ENCODE measurements at places on chromosomes 7 and 10. TPM values are rescaled to one million over a fixed set of nuclear protein-coding genes. Genes with fewer than 3 reads are reported as not detected.

DNA sequence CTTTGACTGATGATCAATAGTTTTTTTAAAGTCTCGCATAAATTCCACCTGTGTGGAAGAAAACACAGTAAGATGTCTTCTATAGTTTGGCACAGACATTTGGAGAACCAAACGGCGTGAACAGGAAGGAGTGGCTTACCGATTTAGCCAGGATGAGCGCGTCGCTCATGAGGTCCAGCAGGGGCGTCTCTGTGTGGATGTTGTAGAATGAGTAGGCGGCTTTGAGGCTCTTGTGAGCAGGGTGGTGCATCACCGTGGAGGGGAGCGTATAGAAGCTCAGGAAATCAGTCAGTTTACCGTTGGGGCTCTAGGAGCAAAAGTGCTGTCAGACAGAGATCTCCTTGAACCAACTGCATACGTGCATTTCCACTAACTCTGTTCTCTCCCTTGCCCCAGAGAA, 15.5 kb downstream of the RPP38 start:
- no peak for DNase-seq

The FFAR4 gene
- 0.80 TPM for total RNA-seq

The KIFBP gene
- 20.7 TPM for total RNA-seq

DNA sequence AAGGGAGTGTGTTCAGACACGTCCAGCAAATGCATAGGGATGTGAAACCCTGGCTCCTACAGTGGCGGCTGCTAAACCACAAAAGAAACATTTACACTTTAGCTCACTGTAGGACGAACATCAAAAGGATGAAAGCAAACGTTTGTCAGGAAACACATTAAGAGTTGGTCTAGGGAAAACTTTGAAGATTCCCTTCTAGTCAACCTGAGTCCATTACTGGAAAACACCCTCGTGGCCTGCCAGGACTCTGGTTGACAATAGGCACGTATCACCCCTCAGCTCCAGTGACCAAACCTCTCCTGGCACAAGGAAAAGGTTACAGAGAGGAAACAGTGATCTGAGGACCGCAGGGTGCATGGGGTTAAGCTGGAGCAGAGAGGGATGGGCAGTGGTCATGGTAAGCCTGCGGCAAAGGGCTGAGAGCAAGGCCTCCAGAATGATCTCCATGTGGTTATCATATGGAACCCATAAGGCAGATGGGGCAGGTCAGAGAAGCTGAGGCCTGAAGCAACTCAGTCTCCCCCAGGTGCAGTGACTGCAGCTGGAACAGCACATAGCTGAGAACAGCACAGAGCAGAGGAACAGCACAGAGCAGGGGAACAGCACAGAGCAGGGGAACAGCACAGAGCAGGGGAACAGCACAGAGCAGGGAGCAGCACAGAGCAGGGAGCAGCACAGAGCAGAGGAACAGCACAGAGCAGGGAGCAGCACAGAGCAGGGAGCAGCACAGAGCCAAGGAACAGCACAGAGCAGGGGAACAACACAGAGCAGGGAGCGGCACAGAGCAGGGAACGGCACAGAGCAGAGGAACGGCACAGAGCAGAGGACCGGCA, 49.9 kb downstream of the CHST15 start:
- peak; percentile 80 for DNase-seq

GRCh38 chr10:59098387-59098786, 78.1 kb upstream of the PHYHIPL start:
- DNase-seq: no peak

The TMEM225B gene
- not detected for total RNA-seq

DNA sequence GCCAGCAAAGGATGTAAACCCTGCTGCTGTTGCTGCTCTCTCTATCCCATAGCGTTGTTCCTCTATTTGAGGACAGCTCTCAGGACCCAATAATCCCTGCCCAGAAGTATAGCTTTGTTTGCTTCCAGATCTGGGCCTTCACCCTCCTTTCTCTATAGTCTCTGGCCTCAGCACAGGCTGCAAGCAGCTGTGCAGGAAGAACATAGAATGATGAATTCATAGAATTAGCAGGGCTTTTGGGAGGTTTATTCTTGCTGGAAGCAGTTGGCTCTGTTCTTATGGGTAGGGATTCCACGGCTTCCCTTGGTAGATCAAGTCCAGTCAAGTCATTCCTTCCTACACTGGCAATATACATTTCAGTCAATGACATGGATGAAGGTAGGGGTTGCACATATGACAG, 354.7 kb downstream of the HPSE2 start:
- DNase-seq: no peak

DNA sequence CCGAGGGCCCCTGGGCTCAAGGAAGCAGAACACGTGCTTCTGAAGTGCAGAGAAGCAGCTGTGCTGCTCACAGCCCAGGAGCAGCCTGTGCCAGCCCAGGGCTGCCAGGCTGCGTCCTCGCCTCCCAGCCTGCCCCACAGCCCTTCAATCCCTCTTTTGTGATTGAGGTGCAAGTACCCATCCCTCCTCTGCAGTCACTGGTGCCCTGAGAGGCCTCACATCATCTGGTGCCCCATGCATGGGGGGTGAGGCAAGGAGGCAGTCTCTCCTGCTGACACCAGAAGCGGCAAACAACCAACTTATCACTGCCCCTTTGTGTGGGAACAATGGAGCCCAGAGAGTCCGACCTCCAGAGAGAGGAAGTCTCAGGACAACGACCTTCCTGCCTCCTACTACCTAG, 49.8 kb upstream of the FGFR2 start:
- DNase-seq: no peak

DNA sequence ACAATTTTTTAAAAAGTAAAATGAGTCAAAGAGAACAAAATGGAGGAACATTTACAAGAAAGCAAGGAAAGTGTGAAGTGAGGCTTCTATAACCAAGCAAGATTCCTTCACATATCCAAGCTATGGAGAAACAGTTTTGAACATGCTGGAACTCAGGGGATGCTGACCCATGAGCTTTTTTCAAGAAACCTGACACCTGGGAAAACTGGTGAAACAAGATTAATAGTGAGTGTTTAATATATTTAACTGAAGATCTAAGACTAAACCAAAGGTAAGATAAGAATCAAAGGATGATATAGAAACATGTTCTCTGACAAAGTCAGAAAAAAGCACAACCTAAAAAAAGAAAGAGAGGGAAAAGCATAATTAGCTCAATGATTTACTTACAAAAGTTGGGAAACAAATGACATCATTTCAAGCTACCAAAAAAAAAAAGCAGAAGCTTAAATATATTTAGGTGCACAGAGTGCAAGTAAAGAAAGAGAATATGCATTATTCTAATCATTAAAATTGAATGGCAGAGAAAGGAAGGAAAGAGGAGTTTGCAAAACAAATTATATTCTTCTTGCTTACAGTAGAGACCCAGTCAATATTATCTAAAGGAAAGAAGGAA, 24.9 kb downstream of the C7orf25 start:
- DNase-seq: no peak

DNA sequence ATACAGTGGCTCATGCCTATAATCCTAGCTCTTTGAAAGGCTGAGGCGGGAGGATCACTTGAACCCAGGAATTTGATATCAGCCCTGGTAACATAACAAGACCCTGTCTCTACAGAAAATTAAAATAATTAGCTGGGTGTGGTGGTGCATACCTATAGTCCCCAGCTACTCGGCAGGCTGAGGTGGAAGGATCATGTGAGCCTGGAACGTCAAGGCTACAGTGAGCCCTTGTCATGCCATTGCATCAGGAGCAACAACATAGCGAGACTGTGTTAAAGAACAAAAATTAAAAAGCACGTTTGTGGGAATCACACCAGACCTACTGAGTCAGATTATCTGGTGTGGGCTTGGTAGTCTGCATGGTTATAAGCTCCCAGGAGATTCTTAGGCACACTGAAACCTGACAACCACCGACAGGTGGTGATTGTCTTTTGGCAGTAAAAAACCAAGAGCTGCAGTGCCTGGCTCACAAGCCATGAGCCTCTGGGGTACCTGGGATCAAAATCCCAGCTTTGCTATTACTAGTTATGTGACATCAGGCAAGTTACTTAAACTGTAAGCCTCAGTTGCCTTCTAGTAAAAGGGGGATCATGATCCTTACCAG, 146.9 kb downstream of the SND1 start:
- DNase-seq: no peak

- peak; percentile 77 for DNase-seq
These were observed 1.8 kb downstream of the SMURF1 start for GRCh38 chr7:99141841-99142726.

The SFTPA1 gene
- not detected for total RNA-seq

DNA sequence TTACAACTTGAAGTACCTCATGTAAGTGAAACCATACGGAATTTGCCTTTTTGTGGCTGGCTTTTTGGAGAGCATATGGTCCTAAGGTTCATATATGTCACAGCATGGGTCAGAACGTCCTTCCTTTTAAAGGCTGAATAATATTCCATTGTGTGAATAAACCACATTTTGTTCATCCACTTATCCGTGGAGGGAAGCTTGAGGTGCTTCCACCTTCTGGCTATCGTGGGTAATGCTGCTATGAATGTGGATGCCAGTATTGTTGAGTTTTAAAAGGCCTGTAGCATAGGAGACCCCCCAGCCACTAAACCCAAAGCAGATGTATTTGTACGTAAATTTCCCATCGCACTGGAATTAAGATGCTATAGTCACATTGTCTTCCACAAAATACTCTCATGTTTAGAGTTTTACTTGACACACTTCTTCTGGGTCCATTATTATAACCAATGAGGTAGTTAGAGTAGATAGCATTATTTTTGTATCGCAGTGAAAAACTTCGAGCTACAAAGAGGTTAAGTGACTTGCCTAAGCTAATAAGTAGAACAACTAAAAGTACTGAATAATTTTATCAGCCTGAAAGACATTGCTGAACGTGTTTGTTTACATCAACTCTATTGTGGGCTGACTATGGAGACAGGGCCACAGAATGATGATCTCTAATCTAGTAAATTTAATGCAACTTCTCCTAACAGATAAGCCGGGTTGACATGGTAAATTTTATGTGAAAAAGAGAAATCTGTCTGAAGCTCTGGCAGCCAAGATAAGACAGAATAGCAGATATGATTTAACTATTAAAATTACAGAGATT, 183.0 kb upstream of the CTBP2 start:
- no peak for DNase-seq

The KCNH2 gene
- total RNA-seq: 2.5 TPM

- no peak for DNase-seq
These were observed 80.0 kb upstream of the PRKAR2B start for GRCh38 chr7:106964466-106964865.

The DRGX gene
- not detected for total RNA-seq

GRCh38 chr10:51129946-51130544, 55.8 kb downstream of the PRKG1 start:
- no peak for DNase-seq

DNA sequence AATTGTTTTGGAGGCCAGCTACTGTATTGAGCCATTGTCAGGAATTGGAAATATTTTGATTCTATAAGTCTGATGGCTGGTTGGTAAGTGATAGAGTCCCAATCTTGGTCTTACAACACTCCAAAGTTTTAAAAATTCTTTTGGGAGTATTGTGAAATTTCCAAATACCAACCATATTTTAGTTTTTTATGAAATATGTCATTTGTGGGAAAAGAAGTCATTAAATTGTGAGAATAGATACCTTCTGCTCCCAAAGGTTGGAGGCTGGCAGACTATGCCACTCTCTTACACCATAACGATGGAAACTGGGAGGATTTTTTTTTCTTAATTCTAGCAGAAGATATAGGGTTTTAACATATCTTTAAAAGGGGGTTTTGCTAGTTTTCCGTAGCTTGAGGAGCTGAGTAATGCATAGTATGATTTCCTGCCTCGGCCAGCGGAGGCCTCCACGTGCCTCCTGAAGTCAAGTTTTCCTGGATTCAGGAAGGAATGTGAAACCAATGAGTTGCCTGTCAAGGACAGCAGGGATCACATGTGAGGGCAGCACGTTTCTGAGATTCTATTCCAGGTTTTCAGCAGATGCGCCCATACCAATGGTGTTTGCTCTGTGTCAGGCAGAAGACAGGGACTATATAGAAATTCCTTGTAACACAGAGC, 92.2 kb upstream of the LAMB4 start:
- no peak for DNase-seq

GRCh38 chr7:74029089-74029785, 1.3 kb downstream of the ELN start:
- no peak for DNase-seq

DNA sequence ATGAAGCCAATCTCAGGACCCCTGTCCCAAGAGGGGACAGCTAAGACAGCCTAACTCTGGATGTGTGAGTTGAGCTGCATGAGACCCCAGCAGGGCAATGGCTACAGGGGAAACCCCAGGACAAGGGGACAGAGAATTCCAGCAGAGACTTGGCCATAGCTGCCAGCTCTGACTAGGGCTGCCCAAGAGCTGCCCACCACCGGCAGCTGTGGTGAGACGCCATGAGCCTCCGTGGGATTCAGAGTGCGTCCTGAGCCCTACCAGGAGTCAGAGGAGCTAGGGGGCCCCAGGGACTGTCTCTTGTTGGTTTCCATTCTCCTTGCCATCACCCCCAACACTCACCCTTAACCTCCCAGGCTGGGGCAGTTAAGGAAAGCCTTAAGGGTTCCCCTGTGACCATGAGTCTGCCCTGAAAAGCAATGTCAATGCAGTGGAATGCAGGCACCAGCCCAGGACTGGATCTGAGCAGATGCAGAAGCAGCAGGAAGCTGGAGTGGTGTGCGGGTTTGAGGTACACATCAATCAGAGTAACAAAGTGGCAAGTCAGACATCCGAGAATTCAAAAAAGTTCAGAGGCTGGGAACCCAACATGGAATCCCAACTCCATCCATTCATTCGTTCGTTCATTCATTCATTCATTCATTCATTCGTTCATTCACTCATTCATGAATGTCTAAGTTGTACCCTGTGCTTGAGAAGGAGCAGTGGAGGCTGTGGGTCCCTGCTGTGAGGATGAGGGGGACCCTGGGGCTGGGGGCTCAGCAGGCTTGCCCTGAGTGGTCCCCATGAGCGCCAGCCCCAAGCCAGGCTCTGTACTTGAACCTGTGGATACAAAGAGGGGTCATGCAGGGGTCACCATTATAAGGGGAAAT, 52.9 kb downstream of the C10orf120 start:
- DNase-seq: no peak

DNA sequence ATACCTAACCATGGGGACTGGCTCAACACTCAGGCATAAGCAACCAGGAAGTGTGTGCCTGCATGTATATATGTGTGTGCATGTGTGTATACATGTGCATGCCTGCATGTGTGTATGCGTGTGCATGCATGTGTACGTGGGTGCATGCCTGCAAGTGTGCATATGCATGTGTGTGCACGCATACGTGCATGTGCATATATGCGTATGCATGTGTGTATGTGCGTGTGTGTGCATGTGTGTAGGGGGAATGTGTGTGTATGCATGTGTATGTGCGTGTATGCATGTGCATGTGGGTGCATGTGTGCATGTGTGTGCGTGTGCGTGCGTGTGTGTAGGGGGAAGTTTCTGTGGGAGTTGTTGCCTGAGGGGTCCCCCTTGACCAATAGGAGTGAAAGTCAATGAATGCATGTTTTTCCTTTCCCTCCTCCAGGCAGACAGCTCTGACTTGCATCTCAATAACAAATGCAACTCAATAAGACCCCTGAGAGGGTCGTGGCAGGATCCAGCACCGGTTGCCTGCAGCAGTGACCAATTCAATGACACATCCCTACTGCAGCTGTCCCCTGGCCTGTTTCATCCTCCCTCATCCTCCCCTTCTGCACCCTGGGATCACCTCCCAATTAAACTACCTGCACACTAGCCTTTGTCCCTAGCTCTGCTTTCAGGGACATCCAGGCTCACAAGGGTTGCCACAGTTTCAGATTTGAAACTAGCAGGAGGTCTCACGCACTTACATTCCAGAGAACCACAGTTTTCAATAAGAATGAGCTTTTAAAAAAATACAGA, 27.0 kb upstream of the FZD8 start:
- no peak for DNase-seq

The NAT16 gene
- total RNA-seq: not detected

- DNase-seq: no peak
These were observed 99.2 kb downstream of the DLG5 start for GRCh38 chr10:77827366-77827765.

All from Peyer's patch (tissue), 4 donors.